ENCODE measurements at places on chromosomes 2 and 18.

DNA sequence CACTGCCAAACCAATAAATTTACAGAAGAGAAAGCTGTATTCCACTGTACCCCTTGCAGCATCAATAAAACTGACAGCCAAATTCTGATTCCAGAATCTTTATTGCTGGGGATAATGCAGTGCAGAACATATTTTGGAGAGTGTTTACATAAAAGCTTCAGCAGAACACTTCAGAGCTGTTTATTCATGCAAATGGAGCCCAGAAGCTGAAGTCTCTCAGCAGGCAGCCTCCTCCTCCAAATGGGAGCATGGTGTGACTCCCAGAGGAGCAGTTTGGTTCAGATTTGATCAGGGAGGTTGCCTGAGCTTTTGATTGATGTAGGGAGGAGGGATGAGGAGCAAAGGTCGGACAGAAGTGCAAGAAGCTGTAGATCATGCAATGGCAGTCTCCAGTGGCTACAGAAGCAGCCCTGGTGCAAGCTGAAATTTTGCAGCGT, 22.4 kb downstream of the LHCGR start:
- DNase-seq = no peak

DNA sequence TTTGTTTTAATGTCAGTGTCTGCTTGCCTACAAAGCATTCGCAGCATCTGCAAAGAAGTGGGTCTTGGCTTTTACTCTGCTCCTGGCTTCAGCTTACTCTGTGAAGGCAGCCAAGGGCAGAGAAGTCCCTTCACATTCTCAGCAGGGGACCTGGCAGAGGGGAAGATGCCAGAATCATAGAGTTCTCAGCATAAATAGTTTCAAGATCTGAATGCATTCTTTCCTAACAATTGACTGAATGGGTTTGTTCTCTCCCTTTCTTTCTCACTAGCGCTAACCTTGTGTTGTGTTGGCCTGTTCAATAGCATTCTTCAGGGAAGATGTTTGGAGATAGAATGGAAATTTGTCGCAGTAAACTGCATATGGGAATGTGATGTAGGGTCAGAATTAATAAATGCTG, 106.9 kb downstream of the FARSB start:
- DNase-seq = no peak

DNA sequence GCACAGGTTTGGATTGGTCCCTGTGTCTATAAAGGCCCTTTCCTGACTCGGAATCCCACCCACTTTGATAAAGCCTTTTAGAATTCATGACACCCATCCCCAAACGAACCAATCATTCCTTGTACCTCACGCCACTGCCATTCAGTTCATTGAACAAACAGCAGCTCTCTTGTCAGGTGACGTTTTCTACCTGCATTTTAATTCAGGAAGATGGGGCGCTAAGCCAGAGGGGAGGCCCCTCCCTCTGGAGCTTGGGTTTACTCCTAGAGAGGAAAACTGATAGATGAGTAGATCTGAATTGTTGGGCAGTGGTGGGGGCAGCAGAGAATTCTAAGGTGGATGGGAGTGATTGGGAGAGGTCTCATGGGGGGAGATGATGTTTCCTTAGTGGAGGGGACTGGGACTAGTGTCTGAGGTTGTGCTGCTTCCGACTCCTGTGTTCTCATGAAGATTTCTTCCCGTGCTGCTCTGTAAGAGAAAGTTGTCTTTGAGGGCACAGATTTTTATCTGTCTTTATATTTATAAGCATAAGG, 9.6 kb downstream of the RRM2 start:
- no peak for DNase-seq

DNA sequence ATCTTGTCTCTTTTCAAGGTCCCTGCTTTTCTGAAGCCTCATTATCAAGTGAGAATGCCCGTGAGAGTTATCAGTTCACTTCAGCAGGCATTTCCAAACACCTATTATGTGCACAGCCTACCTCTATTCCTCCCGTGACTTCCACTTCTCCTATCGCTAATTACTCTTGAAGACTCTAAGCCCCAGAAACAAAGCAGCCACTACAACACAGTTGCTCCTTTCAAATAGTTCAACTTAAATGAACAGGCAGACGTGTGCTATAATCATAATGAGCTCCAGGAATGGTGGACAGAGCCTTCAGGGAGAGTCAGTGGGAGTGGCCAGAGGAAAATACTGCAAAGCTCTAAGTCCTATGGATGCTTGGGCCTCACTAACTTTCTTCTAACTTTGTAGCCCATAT, 159.0 kb downstream of the RDH14 start:
- DNase-seq = no peak

GRCh38 chr2:167790781-167791450, 456.5 kb downstream of the STK39 start:
- no peak for DNase-seq

- DNase-seq = no peak
Observed at GRCh38 chr2:19739256-19739655, 162.5 kb downstream of the TTC32 start.

- no peak for DNase-seq
Observed at GRCh38 chr2:239460780-239461179, 60.0 kb upstream of the HDAC4 start.
